ENCODE measurements at places on chromosomes 3 and 15.
A peak's percentile ranks its signal among the peaks of the same experiment; 100 is the strongest.

DNA sequence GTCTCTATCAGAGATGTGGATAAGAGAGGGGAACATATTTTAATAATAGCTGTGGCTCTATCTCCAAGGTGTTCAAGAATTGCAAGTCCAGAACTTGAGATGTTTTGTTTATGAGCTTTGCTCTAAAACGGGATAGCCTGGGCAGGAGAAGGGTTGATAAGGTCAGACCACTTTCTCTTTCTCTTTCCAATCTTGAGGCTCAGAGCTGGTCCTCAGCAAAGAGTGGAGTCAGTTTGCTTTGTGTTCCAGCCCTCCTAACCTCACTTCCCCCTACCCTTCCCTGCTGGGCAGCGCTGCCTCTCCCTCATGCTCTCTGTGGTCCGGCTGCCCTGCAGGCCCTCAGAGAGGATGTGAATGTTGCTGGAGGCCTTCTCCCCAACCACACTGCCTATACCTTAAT is 13.8 kb downstream of the KLHL6 start:
- DNase-seq = no peak

DNA sequence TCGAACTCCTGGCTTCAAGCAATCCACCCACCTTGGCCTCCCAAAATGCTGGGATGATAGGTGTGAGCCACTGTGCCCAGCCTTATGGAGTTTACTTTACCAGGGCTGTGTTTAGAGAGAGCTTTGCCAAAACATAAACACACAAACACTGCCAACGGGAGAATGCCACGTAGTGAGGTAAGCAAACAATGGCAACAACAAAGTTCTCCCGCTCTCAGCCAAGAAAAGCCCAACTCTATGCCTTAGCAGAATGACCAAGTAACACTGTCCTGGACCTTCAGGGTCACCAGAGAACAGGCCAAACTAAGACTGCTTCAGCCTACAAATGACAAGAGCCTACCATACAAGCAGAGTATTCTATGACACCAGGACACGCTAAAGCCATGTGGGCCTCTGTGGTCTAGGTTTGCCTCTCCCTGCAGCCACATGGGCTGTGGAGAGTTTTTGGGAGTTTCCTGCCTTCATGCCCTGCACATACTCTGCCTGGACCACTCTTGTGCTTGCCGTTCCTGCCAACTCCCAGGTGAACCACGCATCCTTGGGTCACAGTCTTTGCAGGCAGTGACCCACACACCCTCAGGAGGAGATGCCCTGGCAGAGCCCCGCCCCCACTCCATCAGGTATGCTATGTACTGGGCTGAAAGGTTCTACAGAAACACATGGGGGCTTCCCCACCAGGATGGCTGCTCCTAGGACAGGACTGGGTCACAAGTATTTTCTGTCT is 21.6 kb upstream of the CNBP start:
- DNase-seq = no peak

- DNase-seq = no peak
Measured at GRCh38 chr3:54988838-54989630, 61.2 kb upstream of the LRTM1 start.

- peak; percentile 21 for DNase-seq
Measured at GRCh38 chr15:74788683-74789151, 6.8 kb downstream of the CSK start.

GRCh38 chr3:106323586-106323985 is 454.8 kb upstream of the CBLB start:
- no peak for DNase-seq

Measured in AML-193 (cell line).